ENCODE measurements at places on chromosomes 11 and 22.

DNA sequence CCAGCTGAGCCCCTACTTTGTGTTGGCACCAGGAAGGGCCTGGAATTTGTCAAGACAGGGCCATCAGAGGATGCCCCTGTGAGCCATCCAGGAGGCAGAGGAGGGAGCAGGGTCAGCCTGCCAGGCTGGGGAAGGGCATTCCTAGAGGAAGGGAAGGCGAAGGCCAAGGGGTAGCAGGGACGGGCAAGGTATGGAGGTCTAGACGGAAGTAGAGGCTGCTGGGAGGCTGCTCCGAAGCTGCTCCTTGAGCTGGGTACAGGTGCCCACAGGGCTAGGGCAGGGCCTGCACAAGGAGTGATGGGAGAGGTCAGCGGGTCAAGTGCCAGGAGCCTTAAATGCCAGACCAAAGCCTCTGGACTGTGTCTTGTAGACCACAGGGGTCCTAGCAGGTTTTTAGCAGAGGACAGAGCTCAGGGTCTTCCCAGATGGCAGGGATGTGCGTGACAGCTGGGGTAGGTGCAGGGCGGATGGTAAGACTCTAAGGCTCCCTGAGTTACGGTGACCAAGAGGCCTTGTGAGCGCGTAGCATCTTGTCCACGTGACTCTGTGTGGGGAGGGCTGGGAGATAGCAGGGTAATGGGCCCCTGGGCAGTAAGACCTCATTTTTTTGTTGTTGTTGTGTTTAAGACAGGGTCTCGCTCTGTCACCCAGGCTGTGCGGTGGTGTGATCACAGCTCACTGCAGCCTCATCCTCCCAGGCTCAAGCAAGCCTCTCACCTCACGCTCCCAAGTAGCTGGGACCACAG is 31.7 kb upstream of the CSNK1E start:
- DNase-seq, result no peak

- DNase-seq, result no peak
These were observed 446.9 kb downstream of the DYNC2H1 start for GRCh38 chr11:103556171-103556570.

DNA sequence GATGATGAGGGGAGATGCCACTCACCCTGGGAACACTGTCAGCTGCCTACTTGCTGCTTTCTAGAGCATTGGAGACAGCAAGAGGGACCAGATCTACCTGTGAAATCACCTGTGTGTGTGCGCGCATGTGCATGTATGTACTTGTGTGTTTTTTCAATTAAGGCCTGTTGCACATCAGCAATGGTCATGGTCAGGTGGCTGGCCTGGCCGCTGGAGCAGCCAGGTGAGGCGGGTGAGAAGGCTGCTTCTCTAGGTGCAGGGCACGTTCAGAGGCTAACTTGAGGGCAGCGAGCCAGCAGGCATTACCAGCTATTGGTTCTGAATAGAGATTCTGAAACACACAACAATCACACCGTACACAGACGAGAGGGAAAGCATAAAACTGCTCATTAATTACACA is 65.1 kb downstream of the PARVG start:
- no peak for DNase-seq

GRCh38 chr11:19394525-19395016 is 153.8 kb upstream of the E2F8 start:
- no peak for DNase-seq

GRCh38 chr22:27980424-27981148 is 61.5 kb upstream of the PITPNB start:
- no peak for DNase-seq

DNA sequence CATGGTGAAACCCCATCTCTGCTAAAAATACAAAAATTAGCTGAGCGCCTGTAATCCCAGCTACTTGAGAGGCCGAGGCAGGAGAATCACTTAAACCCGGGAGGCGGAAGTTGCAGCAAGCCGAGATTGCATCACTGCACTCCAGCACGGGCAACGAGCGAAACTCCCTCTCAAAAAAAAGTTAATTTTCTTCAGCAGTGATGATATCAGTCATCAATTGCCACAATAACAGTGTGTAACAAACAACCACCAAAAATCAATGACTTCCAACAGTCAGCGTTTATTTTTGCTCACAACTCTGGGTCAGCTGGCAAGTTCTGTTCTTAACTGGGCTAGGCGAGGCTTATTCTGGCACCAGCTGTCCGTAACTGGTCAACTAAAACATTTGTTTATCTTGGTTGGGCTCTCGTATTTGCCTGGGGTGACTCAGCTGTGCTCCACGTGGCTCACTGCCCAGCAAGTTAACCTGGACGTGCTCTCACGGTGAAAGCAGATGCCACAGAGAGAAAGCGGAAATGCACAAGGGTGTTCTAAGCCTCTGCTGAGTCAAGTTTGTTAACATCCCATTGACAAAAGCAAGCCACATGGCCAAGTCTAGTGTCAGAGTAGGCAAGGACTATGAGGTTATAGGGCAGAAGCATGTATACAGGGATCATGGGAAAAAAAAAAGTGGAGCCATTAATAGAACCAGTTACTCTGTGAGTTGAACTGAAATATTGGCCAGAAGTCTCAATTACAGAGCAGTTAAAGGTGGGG is 52.1 kb downstream of the LHFPL7 start:
- DNase-seq, result peak; percentile 77

- peak; percentile 72 for DNase-seq
These were observed 46.2 kb downstream of the BLID start for GRCh38 chr11:122069707-122070360.

- DNase-seq, result no peak
These were observed 88.3 kb upstream of the PRDM11 start for GRCh38 chr11:45057938-45058646.

GRCh38 chr11:69048031-69048693 is 570 bp upstream of the TPCN2 start:
- DNase-seq, result no peak

GRCh38 chr11:15793043-15793996 is 563.0 kb downstream of the SOX6 start:
- no peak for DNase-seq

- no peak for DNase-seq
These were observed 40.5 kb downstream of the ARHGAP1 start for GRCh38 chr11:46659908-46660307.

DNA sequence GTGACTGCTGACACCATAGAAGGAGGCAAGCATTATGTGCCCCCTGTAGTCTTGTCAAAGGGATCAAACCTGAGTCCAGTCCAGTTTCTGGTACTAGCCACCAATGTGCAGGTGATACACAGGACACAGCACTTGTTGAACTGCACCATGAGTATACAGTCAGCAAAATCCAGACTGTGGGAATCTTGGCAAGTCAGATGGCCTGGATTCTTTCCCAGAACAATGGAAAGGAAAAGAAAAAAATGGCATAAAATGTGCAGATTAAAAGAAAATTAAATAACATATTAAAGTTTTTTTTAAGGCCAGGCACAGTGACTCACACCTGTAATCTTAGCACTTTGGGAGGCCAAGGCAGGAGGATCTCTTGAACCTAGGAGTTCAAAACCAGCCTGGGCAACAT is 16.8 kb downstream of the CRY2 start:
- DNase-seq, result no peak

GRCh38 chr11:83680321-83680720 is 394.2 kb upstream of the CCDC90B start:
- peak; percentile 45 for DNase-seq

- no peak for DNase-seq
These were observed 9.9 kb upstream of the AIFM3 start for GRCh38 chr22:20957102-20957682.

DNA sequence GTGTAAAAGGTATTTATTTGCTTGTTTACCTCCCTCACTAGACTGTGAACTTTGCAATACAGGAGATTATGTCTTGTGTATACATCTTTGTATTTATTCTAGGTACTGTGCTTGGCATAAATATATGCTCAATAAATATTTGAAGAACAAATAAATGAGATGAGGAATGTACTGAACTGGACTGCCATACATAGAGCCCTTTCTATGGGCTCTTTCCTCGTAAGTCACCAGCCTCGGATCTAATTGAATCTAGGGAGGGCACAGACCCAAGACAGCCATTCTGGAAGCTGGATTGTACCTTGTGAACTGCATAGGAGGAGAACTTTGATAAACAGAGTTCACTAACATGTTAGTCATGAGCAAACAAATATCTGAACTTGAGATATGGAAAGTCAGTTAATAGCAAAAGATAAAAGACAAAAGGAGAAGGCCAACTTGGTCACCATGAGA is 503.9 kb downstream of the INSC start:
- DNase-seq, result no peak

DNA sequence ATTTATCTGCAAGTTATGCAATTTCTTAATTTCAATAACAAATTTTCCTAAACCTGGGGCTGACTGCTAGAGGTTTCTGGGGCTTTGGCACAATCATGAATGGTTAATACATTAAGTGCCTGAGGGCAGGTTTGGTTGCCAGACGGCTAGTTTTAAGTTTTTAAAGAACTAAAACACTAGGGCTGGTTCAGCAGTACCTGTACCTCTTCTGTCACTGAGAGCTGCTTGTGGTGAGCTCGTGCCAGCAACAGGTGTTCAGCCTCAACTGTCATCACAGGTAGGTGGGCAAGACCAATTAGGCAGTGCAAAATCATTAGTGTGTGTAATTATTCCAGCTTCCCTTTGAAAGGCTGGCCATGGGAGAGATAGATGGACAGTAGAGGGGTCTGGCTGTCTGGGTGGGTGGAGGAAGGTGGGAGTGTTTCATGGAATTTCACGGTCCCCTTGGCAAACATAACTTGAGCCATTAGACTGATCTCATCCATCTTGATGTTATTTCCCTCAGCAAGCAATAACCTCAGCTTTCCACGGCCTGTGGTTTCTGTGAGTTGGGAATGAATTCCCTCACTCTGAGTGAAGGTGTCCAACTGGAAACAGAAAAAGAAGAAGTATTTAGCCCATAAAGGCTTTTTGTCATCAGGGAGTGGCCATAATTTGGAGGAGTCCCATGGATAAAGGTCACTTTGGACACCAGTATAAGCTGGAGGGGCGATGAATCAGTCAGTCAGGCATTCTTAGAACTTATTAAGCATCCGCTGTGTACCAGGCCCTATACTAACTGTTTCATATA is 114.8 kb downstream of the SNX19 start:
- no peak for DNase-seq

DNA sequence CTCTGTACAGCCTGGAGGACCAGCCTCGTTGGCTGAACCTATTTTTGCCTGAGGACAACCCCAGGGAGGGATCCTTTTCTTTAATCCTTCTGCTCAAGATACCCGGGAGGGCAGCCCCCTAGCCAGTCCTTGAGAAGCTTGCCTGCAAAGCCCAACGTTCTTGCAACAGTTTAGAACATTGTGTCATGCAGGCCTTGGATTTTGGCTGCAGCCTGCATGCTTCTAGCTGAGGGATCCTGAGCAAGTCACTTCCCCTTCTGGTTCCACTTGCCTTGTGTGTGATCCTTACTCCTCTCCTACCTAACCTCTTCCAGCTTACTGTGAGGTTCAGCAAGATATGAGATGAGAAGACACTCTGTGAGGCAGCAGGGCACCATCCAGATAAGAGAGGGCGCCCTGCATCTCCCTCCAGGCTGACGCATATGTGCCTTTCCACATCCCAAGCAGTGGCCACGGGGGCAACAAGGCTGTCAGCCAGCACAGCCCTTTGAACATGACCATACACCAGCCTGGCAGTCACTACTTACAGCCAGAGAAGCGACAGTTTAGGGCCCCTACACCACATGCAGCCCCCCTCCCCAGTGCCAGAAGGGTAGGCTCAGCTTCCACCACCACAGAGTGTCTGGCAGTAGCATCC is 76.1 kb downstream of the C11orf58 start:
- no peak for DNase-seq

- no peak for DNase-seq
These were observed 21.5 kb downstream of the CYTH4 start for GRCh38 chr22:37303821-37304274.

DNA sequence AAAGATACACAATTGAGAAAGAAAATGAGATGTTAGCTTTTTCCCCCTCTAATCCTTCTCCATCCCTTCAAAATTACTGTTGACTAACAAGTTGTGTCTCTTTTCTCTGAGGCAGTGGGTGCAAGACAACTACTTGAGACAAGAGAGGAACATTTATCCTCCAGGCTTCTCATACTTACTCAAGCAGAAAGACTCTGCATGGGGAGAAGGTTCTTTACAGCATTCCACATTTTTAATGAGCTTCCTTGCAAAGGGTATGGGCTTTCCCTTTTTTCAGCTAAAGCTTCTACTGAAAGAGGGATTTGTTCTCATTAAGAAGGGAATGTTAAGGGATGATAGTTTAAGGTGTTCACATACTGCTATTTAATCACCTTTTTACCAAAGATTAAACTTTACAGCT is 47.8 kb downstream of the PAX6 start:
- DNase-seq, result no peak

GRCh38 chr22:20808844-20809243 is 34.9 kb downstream of the SERPIND1 start:
- DNase-seq, result no peak

DNA sequence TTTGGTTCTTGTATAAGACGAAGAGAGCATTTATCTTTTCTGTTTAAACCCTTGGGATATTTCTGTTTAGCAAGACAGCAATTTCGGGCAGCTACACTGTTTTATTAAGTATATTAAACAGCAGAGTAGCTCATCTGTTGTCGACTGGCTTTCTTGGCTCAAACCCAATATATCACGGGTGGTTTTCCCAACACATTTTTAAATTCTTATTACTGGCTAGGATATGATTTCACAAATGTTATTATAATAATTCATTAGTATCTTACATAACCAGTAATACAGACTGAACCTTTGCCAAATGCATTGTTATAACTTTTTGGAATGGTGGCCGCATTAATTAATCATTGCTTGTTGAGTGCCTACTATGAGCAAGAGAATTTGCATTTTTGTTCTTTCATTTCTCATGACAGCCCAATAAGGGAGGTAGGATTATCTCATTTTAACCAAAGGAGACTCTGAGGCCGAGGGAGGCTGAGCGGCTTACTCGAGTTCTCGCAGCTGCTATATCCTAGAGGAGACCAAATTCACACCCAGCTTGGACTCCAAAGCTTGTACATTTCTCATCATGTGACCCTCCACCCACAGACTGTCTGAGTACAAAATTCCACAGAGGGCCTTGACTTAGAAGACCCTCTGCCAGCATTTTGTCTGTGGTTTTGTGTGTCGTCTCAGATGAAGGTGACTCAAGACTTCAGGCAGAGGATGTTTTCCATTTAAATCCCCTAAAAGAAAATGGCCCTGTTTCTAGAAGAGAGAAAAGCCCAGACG is 304.9 kb downstream of the NTM start:
- no peak for DNase-seq

DNA sequence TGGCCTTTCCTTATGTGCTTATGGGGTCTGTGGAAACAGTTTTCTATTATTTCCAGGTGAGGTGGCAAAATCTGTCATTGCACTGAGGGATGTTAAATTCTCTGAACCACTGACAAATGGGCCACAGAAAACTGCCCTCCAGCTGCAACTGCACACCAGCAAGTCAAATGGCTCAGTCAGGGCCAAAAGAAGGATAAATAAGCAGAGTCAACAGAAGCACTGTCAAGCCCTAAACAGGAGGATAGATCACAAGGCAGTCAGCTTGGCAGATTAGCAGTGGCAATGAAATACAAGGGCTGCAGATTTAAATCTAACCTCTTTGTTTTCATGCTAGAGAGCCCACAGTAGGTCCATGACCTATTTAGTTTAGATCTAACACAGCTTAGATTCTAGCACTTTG is 435.6 kb downstream of the ETS1 start:
- DNase-seq, result no peak

GRCh38 chr11:128342511-128343134 is 244.7 kb downstream of the ETS1 start:
- DNase-seq, result peak; percentile 68
